ENCODE measurements at places on chromosomes 4 and X.

DNA sequence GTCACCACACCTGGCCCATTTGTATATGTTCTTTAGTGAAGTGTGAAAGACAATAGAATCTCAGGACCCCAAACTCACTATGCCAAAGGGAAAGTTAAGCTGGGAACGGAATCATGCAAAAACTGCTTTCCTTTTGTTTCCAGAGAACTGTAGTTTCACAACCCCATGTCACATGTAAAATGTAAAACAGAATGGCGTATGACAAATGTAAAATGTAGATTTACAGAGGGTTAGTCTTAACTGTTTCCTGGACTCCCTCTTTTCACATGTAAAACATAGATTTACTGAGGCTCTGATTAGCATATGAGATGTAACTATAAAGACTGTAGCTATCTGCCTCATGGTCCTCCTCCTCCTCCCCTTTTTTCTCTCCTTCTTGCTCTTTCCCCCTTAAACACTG is 66.3 kb downstream of the ABLIM2 start:
- DNase-seq: no peak

GRCh38 chr4:37639551-37640285 is 46.5 kb downstream of the RELL1 start:
- no peak for DNase-seq

DNA sequence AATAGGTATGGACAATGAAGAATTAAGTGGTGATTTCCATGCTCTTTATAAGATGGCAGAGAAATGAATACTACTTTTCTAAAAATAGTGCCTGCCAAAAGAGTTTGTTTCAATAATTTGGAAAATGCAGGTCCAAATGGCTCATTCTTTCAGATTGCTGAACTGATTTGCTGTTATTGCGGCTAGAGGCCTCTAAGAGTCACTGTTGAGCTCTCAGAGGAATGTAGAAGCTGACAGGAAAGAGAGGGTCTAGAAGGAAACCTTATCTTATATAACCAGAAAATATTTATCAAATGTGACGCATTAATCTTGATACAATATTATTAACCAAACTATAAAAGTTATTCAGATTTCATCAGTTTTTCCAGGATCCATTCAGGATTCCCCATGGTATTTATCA is 65.7 kb upstream of the PAGE1 start:
- DNase-seq: no peak

DNA sequence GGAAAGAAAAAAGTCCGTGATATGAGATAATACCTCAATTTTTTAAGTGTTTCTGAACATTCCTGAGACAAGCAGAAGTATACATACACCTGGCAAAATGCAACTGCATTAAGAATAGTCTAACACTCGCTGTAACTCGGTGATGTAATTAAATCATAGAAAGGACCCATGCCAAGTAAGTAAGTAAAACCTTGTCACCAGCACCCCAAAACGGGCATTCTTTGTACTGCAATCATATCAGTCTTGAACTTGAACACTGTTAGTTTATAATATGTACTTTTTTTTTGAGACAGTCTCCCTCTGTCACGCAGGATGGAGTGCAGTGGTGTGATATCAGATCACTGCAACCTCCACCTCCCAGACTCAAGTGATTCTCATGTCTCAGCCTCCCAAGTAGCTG is 47.4 kb downstream of the SMIM14 start:
- DNase-seq: peak; percentile 31

- no peak for DNase-seq
Observed at GRCh38 chr4:129167640-129168260, 71.8 kb downstream of the C4orf33 start.

GRCh38 chr4:155529716-155530115 is 136.9 kb upstream of the GUCY1A1 start:
- no peak for DNase-seq

GRCh38 chr4:145351162-145351561 is 130.5 kb upstream of the SMAD1 start:
- peak; percentile 17 for DNase-seq

DNA sequence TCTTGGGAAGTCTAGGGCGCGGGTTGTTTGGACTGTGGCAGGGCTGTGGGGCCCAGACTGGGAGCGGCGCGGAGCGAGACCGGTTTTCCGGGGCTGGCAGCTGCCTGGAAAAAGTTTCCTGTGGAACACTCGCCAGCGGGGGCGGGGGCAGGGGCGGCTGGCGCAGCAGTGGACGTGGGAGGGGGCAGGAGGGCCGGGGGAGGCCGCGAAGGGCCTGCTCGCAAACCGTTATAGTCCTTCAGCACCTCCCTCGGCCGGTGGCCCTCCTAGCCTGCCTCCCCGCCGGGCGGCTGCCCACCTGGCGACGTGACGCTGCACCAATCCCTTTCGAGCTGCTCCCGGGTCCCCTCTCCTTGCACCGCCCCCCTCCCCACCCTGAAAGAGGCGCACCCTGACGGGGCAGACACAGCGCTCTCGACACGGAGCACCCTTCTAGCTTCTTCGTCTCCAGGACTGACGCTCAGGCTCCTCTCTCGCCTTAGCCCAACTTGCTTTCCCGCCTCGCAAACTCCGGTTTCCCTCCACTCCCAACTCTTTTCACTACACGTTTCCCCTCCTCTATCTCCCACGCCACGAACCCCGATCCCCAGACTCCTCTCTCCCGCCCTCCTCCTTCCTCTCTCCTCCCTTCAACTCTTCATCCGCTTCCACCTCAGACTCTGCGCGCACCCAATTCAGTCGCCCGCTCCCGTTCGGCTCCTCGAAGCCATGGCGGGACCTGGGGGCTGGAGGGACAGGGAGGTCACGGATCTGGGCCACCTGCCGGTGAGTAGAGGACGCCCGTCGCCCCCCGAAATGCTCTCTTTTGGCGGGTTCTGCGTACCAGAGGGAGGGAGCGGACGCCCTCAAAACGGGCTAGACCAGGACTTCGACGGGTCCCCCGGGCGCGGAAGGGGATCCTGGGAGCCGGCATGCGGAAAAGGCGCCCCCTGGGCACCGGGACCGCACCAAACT is at the start of gene NRK:
Gene NRK (plus strand): TSS at position 402 of the 954 bp plus-strand sequence. CDS start 307 bp downstream, at position 709.
- no peak for DNase-seq

DNA sequence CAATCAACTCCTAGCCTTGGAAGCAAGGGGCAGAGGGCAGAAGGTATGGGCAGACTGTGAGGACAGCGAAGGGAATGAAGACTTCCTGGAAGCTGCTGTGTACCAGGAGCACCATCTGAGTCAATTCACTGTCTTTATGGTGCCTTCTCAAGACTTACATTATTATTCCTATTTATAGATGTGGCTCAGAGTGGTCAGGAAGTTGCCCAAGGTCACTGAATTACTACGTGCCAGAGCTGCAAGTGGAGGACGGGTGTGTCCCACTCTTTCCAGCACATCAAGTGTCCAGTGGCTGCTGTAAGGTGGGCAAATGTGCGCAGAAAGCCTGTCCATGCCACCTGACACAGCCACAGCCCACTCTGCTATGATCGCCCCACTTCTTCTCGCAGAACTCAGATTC is 32.0 kb downstream of the SMPX start:
- DNase-seq: no peak

DNA sequence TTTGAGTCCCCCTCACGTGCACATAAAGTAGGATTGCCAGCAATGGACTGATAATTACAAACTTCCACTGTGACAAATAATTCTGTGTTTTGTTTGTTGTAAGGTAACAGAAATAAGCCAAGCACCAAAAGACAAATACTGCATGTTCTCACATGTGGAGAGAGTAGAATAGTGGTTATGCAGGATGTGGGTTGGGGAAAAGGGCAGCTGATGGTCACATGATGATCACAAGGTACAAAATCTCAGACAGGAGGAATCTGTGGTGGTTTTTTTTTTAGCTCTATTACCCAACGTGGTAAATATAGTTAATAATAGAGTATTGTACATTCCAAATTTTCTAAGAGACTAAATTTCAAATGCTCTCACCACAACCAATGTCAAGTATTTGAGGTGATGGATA is 182.3 kb downstream of the BANK1 start:
- peak; percentile 79 for DNase-seq

GRCh38 chr4:107058828-107059227 is 22.7 kb upstream of the DKK2 start:
- no peak for DNase-seq

GRCh38 chr4:143285696-143286437 is 50.8 kb upstream of the GAB1 start:
- DNase-seq: no peak

DNA sequence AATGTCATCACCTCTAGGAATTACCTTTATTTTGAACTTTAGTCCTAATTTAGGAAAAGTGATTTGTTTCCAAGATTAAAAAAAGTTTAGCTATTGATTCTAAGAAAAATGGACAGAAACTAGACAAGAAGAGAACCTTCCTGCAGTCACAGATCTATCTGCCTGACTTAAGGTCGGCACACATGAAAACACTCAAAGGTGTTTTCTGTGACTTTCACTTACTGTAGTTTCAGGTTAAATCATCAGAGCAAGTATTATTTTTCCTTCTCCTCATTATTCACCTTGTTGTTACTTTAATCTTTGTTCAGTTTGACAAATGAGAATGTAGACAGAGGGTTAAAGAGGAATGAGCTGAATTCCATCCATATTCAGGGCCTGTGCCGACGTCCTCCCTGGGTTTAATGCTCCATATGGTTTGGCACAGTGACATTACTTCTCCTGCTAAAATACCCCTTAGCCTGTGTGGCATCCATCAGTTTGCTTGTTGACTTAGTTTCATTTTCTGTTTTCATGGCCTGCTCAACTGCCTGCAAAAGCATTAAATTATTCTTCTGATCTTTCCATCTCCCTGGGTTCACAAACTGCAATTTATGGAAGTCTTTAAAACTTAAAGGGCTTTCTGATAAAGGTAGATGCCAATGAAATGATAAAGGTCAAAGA is 352.7 kb downstream of the NKX6-1 start:
- no peak for DNase-seq

GRCh38 chr4:147833254-147833653 is 101.4 kb downstream of the ARHGAP10 start:
- peak; percentile 54 for DNase-seq

DNA sequence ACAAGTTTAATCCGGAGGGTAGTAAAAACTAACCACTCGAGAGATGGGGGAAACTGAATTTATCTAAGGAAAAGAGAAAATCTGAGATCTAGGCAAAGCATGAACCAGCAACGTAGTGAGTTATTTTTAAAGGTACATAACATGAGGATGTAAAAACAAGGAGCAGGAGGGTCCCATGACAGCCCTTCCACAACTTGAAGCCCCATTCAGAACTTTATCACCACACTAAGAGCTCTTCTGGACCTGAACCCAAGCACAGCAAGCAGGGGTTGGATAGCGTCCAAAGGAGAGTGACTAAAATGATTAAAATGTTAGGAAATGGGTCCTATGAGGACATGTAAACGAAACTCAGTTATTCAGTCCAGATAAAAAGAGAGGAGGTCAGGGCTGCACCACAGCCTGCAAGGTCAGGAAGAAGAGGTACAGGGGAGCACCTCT is 16.2 kb downstream of the SH3RF1 start:
- peak; percentile 45 for DNase-seq

DNA sequence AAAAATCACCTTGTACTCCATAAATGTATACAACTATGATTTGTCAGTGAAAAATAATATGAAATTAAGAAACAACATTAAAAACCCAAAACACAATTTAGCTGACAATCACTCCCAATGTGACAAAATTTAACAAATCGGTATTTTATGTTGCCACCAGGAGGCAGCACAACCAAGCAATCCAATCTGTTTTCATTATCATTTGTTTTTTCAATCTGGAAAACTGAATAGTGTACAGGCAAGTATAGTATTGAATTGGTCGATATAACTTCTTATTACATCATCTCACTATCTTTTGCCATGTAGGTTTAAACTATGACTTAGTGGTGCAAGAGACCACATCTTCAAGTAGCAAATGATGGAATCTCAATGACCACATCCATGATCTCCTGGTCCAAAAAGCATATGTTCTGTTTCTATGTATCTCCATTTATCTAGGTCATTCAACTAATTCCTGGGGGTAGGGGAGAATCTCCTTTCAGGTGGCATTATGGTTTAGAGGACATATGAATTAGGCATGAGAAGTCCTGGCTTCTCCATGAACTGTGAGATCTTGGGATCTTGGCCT is 112.9 kb upstream of the AGA start:
- DNase-seq: peak; percentile 16

DNA sequence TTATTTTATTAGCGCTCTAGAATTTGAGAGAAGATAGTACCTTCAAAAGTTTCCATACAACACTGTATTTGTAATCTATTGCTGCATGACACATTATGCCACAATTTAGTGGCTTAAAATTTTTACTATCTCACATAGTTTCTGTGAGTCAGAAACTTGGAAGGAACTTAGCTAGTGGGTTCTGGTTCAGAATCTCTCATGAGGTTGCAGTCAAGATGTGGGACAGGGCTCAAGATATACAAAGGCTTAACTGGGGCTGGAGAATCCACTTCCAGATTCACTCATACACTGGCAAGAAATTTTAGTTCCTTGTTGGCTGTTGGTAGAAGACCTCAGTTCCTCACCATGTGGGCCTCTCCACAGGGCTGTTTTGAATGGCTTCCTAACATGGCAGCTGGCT is 11.5 kb upstream of the C4orf54 start:
- no peak for DNase-seq

GRCh38 chr4:15799701-15800100 is 21.6 kb downstream of the CD38 start:
- DNase-seq: no peak
